NCI-H2029 treated with DMSO at 0.1 percent for 48 hours (cell line): ENCODE measurements at places on chromosomes 6 and 20.

DNA sequence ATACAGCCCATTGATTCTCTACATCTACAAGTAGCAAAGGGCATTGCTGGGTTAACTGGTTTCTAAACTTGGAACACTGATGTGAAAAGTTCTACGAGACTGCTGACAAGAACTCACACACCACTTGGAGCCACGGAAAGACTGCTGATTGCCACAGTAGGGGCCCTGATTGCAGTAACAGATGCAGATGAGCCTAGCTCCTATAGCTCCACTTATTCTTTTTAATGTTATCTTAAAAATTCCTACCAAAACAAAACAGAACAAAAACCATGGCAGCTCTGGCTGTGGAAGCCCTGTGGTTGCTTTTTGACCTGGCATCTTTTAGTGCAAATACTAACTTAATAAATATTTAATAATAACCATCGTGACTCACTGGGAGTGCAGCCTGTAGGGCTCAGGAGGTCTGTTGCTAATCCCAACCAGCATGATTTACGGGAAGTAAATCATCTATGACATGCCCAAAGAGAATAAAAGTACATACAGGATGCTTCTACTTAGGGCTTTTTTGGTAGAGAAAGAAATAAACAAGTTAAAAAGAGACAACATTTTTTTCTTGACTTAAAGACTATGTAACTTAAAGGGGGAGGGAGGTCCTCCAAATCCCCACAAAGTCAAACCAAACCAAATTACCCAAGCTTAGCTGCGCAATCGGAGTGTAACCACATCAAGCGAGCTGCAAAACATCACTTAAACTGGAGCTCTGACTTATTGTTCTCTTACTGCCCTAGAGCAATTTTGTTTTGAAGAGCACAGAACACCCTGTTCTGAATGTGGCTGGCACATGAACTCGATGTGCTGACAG, 87.2 kb downstream of the FKBP5 start:
- no peak for DNase-seq

DNA sequence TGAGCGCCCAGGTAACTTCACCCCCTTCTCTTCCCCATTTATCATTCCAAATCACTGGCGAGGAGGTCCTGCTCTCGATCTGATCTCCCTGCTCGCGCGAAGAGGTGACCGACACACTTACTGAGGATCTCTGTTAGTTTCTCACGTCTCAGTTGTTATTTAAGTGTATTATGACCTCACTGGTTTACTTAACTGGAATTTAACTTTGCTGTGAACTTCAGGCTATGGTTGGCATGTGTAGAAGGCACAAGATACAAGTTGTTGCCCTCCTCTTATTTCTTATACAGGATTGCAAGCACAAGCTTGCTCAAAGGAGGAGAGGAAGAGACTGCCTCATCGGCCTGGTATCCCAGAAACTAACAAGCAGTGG, 1.2 kb downstream of the RNF217 start:
- DNase-seq: no peak

DNA sequence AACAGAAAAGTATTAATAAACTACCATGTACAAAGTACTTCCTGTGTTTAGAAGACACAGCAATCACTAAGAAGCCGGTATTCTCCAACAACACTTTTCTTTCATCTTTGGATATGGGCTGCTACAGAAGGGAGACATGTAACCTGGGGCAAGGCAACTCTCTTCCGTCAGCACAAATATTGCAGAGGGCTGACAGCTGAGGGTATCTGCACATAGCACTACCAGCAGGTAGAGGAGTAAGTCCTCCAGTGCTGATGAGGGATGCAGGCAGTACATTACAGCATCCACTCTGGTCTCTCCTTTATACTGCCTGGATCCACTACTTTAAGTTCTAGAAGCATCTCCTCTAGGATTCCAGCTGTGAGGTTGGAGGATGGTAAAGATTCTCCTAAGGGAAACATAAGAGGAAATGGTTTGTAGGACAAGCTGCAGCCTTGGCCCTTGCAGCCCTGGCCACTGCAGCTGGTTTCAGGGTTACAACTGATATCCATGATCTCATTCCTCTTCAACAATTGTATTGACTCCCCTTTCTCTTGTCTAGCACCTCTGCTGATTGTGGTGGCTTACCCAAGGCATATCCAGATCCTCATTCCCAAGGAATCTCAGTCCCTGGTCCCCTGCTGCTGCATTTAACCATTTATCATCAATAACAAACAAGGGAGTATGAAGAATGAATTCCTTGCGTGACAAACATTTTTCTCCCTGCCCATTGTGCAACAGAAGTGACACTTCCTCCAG, 110.7 kb upstream of the ADGRF1 start:
- DNase-seq: no peak

GRCh38 chr6:124254941-124255685, 451.4 kb downstream of the NKAIN2 start:
- no peak for DNase-seq

DNA sequence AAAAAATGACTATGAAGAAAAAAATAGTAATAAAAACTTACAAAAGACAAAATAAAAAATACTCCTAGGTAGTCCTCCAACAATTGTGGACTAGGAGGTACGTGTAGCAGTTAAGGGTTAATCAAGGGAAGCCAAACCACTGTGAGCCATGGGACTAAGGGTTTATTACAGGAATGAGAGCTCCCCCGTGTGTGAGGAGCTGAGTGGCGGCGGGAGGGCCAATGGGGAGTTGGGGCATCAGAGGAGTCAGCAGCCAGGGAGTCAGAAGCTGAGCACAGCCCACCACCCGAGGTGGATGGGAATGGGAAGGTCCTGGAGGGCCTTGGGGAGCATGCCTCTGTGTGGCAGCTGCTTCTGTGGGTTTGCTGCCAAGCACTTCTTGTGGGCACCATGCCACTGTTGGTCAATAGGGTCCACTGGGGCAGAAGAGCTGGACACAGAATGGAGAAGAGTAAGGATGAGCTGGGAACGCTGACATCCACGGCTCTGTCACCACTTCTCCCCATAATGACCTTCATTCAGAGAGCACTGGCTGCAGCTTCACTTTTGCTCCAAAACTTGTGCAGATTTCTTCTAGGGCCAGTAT, 373.3 kb downstream of the CDKAL1 start:
- no peak for DNase-seq

- no peak for DNase-seq
These were observed 136.3 kb downstream of the TFAP2C start for GRCh38 chr20:56765172-56766073.

DNA sequence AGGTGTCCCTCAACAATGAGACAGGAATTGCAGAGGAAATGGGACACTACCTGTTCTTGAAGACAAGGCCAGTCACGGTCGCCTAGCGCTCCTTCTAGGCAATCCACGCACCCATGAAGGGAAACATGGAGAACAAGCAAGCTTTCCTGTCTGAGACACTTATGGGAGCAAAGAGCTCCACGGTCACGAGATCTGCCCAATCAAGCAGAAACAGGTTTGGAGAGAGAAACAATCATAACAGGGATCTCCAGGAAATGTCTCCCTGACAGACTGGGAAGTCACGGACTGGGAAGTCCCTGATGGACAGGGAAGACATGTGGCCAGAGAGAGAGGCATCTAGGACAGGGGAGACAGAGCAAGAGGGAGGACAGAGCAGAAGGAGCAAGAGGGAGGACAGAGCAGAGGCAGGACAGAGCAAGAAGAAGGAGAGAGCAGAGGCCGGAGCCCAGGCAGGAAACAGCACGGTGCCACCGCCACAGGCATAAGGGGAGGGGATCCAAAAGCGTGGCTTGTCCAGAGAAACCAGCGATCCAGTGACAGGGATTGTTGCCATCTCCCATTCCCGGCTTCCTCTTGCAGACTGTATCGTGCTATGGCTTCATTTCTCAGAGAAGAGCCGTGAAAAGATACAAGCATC, 167.8 kb upstream of the ZNF337 start:
- DNase-seq: no peak

DNA sequence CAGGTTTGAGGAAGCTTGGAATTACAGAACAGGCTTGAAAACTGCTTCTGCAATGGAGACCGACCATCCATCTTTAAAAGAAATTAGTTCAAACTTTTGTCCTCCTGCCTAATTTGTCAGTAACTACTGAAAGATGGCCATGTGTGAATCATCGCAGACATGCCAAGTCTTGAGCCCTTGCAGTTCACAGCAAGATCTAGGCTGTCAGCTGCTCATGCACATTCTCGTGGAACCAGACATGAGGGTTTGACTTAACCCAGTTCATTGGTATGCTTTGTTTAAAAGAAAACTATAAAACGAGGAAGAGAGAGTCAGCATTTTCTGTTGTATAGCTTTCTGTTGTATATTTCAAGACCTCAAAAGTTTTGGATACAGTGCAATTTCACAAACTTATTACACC, 74.0 kb upstream of the SAMD5 start:
- DNase-seq: no peak

GRCh38 chr20:8130840-8131526, 1.1 kb upstream of the PLCB1 start:
- no peak for DNase-seq

GRCh38 chr6:118963003-118963402, 28.0 kb upstream of the MCM9 start:
- DNase-seq: no peak

GRCh38 chr6:158867381-158868121, 48.4 kb upstream of the EZR start:
- no peak for DNase-seq

- DNase-seq: no peak
These were observed 15.8 kb upstream of the LIN28B start for GRCh38 chr6:104940893-104941728.

DNA sequence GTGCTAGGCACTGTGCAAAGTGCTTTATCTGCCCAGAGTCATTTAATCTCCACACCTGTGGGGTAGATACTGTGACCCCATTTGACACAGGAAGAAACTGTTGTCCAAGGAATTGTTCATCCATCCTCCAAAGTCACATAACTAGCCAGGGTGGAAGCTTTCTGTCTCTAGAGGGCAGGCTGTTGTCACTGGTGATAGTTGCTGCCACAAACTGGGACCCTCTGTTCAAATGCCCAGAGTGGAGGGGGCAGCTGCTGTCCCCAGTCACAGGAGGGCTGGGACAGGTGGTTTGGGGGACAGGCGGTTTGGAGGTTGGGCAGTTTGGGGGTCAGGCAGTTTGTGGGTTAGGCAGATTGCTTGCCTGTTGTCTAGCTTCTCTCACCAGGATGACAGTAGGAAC, 16.1 kb upstream of the TMEM242 start:
- DNase-seq: no peak

DNA sequence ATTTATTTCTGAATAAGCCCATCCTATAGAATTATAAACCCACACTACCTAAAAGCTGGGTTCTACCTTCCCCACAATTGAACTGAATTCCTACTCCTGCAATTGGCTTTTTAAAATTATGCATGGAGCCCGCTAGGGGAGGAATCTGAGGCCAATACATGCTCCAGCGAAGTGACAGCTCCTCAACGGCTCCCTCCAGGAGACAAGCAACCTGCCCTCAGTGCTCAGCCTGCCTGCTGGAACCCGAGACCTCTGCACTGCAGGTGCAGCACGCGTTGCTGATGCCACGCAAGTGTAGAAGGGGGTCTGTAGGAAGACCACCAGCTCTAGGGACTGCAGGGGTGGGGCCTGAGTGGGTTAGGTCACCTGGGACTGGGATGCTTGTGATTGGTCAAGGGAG, 170.2 kb upstream of the CDYL start:
- no peak for DNase-seq

DNA sequence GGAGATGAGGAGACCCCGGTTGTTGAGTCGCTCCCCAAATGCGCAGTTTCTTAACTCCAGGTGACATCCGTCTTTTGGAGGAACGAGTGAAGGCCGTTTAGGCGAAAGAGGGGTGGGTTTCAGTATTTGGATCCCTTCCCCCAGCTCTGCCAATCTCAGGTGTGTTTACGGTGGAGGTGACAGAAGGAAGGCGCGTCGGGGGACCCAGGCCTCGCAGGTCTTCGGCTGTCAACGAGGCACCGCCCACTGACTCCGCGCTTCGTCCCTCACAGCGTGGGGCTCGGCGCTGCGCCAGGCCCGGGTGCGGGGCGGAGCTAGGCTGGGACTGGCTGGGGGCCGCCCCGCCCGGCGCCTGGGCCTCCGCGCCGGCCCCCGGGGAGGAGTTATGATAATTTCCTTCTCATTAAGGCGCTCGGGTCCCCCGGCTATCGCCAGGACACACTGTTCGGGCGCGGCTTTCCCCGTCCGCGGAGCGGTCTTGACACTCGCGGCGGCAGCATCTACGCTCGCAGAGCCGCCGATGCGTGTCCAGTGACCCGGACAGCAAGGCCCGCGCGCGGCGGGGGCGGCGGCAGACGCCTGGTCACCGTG, at the start of gene TFAP2C:
TFAP2C (plus strand) TSS at position 434 of the 591 bp plus-strand sequence. CDS start 239 bp downstream, outside the sequence.
- no peak for DNase-seq

DNA sequence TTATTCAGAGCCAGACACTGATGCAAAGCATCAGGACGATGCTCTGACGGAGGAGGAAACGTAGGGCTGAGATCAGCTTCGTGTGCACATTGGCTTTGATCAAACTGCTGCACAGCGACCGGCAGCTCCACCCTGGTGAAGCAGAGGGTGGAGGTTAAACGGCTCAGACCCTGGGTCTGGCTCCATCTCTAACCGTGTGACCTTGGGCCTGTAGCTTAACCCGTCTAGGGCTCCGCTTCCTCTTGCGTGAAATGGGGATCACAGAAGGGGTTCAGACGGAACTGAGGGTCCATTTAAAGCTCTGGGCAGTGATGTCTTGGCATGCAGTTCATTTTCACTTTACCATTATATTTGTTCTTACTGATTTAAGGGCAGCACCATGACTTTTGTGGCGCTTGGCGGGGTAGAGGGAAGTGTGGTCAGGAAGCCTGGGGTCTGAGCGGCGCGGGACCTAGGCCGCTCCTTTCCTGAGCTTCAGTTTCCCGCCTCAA, 644 bp downstream of the RBL1 start:
- no peak for DNase-seq

- no peak for DNase-seq
These were observed 242.6 kb upstream of the CDYL start for GRCh38 chr6:4533576-4533975.

- DNase-seq: no peak
These were observed 26.9 kb upstream of the STXBP5 start for GRCh38 chr6:147177286-147177685.

DNA sequence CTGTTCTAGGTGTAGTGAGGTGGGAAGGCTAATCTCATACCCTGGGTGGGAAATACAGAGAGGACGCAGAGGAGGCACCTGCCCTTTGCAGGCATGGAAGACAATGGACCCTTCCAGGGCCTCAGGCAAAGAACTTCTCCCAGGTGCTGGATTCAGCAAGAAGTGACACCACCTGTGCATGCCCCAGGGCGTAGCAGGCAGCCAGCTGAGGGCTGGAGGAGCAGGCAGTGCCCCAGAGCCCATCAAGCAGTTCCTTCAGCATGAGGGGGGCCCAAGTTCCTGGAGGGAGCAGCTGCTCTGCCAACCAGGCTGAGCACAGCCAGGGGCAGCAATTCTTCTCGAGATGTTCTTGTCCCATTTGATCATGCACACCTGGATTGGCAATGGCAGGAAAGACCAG, 170.3 kb upstream of the PDE10A start:
- DNase-seq: no peak

GRCh38 chr6:104957301-104958177, 632 bp downstream of the LIN28B start:
- DNase-seq: no peak

DNA sequence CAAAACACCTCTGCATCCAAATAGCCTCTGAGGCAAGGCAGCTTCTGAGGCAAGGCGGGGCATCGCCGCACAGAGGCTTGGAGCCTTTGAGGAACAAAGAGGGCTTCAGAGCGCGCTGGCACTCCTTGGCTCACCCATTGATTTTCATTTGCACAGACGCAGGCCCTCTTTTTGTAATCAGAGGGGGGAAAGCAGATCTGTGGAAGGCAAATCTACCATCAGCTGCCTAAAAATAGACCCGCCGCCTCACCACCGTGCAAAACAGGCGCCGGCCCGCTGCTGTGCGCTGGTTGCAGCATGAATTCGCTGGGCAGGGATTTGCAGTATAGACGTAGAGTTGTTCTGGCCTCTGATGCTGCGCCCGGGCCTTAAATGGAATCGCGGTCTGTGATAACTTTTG, 69.9 kb upstream of the STMND1 start:
- no peak for DNase-seq

GRCh38 chr6:155219858-155220301, 43.9 kb upstream of the CLDN20 start:
- DNase-seq: no peak
